ENCODE measurements at places on chromosomes 4 and X. TPM values are rescaled to one million over a fixed set of nuclear protein-coding genes. Genes with fewer than 3 reads are reported as not detected.

GRCh38 chr4:114250439-114250891 lies 271.0 kb upstream of the ARSJ start:
- DNase-seq = no peak

- no peak for DNase-seq
Measured at GRCh38 chr4:139794158-139794954, 128.7 kb downstream of the MGST2 start.

- DNase-seq = peak; percentile 38
Measured at GRCh38 chr4:149008415-149009025, 566.3 kb upstream of the NR3C2 start.

DNA sequence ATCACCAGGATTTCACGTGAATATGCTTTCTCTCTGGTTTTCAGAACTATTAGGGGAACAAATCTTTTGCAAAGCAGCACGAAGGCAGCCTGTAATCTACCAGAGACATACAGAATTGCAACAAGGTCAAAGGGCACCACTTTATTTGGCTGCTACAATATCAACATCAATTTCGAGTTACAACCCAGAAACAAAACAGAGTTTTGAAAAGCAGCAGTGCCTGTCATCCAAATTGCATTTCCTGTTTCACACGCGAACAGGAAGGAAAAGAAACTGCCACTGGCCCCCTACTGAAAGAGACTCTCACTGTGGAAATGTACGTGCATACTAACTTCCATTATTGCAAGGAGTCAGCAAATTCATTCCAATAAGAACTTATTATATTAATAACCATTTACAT lies 17.1 kb upstream of the C1QTNF7 start:
- DNase-seq = peak; percentile 94

DNA sequence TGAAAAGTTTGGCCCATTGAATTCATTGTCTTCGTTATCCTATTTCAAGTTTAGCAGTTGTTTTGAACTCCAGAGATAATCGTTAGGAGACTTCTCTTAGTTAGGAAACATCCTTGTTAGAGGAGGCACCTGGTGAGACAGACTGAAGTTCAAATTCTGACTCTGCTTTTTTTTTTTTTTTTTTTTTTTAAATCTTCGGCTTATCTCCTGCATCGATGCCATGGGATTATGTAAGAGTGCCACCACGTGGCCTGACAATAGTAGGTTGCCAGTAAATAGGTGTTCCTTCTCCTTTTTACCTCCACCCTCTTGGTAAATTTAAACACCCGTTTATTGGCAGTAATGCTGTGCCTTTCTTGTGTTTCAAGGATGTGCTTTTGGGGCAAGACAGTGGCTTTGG lies 149.3 kb downstream of the SOWAHB start:
- DNase-seq = peak; percentile 41

The TRIM61 gene
- 1.8 TPM for total RNA-seq
